ENCODE measurements at places on chromosomes 2 and 18.
A peak's percentile ranks its signal among the peaks of the same experiment; 100 is the strongest.

- DNase-seq: no peak
These were observed 36.2 kb upstream of the HS6ST1 start for GRCh38 chr2:128354726-128355470.

DNA sequence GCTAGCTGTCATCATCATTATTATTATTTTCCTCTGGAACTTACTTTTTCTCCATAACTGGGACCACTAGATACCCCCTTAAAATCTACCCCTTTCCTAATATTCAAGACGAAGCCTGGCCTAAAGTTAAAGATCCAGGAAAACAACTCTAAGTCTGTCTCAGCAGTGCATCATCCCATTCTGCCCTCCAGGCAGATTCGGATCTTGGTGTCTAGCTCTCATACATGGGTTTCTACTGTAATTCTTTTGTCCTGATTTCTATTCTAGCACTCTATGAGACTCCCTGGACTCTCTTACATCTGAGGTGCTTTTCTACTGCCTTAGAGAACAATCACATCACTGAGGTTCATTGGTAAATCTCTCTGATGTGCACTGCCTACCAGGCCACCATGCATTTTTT, 35.5 kb downstream of the MAP2 start:
- DNase-seq: no peak

DNA sequence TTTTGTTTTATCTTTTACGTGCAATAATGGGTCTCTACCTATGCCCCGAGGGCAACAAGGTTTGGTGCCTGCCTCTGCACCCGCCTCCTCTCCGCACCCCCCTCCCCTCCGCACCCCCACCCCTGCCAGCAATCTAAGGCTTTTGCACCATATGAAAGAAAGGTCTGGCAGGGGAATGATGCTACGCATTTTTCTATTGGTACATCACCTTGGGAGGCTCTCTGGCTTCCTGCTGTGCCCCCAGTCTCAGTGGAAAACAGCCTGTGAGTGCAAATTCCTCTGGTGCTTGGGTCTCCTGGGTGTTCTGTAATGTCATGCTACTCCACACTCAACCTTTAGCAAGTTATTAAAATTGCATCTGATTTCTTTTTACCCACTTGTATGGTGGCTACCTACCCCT, 161.3 kb upstream of the SMAD7 start:
- DNase-seq: peak; percentile 32

- DNase-seq: no peak
These were observed 85.4 kb upstream of the CABLES1 start for GRCh38 chr18:23049698-23050373.

- no peak for DNase-seq
These were observed 580.8 kb downstream of the ERBB4 start for GRCh38 chr2:211957799-211958198.

DNA sequence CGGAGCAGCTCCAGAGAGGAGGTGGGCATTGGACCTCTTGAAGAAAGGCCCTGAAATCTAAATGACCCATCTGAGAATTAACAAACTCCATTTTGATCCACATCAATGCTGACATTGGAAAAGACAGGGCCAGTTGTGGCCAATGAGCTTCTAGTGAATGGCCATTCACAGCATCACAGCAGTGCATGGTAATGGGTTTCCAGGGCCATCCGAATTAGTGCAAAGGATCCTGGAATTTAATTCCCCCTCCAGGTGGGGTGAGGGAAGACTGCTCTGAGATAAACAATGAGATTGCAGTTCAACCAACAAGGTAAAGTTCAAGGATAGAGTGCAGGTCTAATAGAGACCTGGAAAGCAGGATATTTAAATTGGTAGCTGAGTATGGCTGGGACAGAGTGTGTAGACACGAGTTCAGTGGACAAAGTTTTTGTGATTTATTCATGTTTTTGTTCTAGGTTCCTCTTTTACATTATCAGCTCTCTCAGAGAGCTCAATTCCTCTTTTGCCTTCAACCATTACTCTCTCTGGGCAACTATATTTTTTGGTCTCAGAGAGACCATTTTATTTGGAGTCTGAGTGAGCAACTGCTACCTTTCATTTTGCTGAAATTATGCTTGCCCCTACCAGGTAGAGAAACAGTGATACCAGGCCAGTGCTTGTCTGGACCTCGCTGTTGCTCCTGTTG, 5.0 kb downstream of the TACR1 start:
- no peak for DNase-seq

DNA sequence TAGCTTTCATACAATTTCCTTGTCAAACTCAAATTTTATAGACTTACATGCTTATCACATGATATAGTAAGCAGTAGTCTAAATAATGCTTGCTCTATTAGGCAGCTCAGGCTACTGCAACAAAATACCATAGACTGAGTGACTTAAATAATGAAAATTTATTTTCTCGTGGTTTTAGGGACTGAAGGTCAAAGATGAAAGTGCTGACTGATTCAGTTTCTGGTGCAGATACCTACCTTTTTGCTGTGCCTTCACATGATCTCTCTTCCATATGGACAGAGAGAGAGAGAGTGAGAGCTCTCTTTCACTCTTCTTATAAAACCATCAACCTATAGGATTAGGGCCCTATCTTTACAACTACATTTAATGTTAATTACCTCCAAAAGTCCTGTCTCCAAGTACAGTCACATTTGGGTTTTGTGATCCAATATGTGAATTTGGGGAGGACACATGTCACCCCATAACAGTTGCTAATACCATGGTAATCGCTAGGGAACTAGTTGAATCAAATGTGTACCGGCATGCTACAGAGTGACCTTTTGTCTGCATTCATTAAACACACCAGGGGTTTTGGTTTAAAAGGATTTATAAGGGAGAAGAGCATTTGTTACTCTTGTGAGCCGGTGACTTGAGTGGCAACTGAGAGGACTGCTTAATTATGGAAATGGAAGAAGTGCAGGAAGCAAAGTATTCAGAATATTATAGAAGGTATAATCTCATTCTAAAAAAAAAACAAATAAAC, 723.4 kb upstream of the LRRTM4 start:
- no peak for DNase-seq

DNA sequence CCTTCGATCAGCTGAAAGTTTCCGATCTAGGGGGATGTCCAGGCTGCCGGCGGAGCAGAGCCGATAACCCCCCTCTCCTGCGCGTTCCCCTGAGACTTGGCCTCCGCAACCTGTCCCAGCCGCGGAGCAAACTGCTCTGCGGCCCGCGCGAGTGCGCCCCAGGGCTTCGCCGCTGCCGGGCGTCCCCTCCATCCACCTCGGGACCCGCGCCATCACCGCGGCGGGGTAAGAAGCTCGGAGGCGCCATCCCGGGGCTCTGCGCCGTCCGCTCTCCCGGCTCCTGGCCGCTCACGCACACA, 990 bp upstream of the GDF7 start:
- DNase-seq: peak; percentile 30
